SJSA1 (cell line): ENCODE measurements at places on chromosomes 2 and 18.

GRCh38 chr18:25568986-25569385 is 217.0 kb upstream of the ZNF521 start:
- H3K36me3 ChIP-seq: no peaks in the 10 kb centered on the region
- no peak overlapping the region for H3K4me3 ChIP-seq
- DNase-seq: no peak
- H3K4me1 ChIP-seq: no peaks in the 10 kb centered on the region

DNA sequence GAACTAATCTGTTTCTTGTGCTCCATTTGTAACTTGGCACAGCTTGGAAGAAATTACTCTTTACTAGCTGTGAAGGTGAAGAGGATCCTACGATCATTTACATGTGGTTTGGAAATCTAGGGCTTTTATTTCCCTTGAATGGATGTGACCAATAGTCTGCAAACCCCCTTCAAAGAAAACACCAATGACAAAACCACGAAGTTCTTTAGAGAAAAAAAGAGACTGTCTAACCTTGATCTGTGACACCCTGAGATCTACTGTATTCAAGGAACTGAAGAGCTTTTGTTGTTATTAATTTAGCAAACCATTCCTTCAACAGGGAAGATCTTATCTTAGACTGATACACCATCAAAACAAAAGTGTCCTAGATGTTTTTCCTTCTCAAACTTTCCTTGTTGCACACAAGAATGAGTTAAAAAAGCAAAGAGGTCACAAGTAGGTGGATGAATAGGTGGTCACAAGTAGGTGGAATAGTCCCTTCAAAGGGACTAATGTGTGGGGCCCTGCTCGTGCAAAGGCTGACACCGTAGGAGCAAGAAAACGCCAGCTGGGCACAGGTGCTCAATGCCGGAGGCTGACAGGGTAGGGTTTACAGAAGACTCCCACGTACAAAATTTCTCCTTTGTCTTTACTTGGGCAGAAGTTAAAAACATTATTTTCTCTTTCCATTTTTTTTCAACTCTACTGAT is 95.6 kb upstream of the ITGB6 start:
- no peak for DNase-seq
- no peak overlapping the region for H3K4me3 ChIP-seq
- peaks cover 75% of the 10 kb centered on the region for H3K4me1 ChIP-seq
- H3K27me3 ChIP-seq: no peaks in the 10 kb centered on the region

GRCh38 chr2:12045864-12046291 is 299.4 kb downstream of the LPIN1 start:
- H3K27ac ChIP-seq: peak overlapping the region; percentile 39
- no peak for DNase-seq
- H3K4me3 ChIP-seq: no peak overlapping the region
- peaks cover 25% of the 10 kb centered on the region for H3K4me1 ChIP-seq
- H3K27me3 ChIP-seq: no peaks in the 10 kb centered on the region
- H3K36me3 ChIP-seq: no peaks in the 10 kb centered on the region

DNA sequence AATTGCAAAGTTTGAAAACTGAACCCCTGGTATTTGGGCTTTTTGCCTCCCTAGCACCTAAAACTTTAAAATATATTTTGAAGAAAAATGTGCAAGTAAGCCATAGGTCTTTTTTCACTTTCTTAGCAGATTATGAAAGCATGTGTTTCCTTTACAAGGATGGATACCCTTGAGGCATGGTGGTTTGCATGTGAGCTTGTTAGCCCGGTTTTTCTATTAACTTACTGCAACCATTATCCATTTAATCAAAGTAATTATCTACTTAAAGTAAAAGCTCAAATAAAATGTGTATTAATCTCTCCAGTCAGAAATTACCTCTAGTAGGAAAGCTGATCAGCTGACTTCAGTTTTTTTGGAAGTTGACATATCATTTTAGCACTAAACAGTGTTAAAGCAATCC is 140.6 kb downstream of the EML6 start:
- DNase-seq: no peak
- no peak overlapping the region for H3K27ac ChIP-seq

DNA sequence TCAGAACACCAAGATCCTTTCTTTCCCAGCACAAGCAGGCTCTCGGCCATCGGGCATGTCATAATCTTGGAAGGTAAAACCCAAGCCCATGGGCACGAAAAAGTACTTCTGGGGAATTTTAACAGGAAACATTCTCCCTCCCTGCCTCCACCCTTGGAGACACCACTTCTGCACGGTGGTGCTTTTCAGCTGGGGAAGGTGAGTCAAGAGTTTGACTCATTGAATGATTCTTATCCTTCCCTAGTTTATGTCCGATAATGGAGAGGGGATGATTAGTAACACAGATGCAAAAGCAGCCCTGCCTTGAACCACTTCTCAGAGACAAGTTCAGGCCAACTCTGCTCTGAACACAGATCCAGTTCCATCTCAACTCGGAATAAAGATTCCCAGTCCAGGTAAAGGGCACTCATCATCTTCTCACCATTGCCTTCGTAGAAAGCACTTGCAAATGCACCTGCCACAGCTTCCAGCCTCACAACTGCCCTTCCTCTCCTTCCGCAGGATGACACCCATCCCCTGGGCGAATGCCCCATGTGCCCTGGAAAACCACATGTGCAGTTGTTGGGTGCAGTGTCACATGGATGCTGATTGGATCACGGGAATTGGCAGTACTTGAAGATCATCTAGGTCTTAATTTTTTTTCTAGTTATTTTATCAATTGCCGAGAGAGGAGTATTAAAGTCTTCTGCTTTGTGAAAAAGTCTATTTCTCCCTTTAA is 136.2 kb downstream of the PXDN start:
- no peak overlapping the region for H3K4me3 ChIP-seq
- peaks cover 44% of the 10 kb centered on the region for H3K4me1 ChIP-seq
- DNase-seq: no peak
- H3K27me3 ChIP-seq: no peaks in the 10 kb centered on the region

DNA sequence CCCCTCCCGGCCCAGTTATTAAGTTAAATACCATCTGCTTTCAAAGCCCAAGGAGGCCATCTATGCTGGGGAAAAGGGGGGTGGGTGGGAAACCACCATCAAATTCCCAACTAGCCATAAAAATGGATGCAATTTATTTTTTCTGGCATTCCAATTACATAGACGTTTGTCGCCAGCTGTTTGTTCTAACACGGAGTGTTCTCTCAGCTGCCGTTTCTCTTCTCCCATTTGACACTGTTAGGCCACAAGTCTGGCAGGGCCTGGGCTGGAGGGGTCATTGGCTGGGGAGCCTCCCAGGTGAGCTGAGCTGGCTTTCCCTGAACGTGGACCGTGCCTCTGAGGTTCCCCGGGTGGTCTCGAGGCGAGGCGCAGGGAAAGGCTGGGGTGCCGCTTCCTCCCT is 16.6 kb downstream of the ATOH8 start:
- H3K27ac ChIP-seq: peak overlapping the region; percentile 71
- H3K36me3 ChIP-seq: peaks cover 25% of the 10 kb centered on the region
- H3K4me3 ChIP-seq: no peak overlapping the region
- no peaks in the 10 kb centered on the region for H3K27me3 ChIP-seq
- peak; percentile 72 for DNase-seq

GRCh38 chr2:133705287-133705686 is 137.0 kb upstream of the NCKAP5 start:
- H3K27me3 ChIP-seq: no peaks in the 10 kb centered on the region
- H3K27ac ChIP-seq: no peak overlapping the region
- no peaks in the 10 kb centered on the region for H3K4me1 ChIP-seq
- no peak for DNase-seq
- H3K4me3 ChIP-seq: no peak overlapping the region
- H3K36me3 ChIP-seq: no peaks in the 10 kb centered on the region

DNA sequence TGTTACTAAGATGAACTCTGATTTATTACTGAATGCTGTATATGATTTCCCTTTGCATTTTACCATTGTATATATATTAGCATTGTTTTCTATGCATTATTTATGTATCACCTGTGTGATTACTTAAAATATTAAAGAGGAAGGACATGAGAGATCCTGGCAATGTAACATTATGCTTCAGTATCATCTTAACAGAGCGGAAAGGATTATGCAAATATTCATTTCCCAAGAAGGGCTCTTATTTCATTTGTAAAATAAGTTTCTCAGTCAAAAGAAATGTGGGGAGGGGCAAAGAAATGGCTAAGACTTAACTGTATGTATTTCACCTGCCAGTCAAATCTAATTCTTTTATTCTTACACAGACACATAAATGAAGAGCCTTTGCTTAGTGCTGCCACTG is 654.2 kb upstream of the PKDCC start:
- no peak for DNase-seq
- H3K27ac ChIP-seq: no peak overlapping the region
- no peaks in the 10 kb centered on the region; the same call in 1 of the 2 replicates for H3K27me3 ChIP-seq
- no peak overlapping the region for H3K4me3 ChIP-seq
- no peaks in the 10 kb centered on the region for H3K36me3 ChIP-seq
- H3K4me1 ChIP-seq: no peaks in the 10 kb centered on the region

DNA sequence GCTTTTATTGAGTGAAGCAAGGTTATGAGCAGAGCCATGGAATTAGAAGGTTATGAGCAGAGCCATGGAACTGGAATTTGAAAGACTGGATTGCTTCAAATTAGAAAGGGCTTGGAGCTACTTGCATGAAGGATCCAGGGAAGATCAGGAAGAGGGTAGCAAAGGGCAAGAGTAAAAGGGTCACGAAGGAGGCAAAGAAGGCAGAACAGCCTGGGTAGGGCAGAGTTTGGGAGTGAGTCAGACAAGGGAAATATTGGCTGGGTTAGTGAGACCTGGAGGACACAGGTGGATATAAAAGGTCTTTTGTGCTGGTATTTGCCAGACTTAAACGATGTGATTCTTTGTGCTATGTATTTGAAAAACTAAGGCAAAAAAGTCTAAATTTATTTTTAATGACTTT is 65.0 kb downstream of the SEMA4F start:
- DNase-seq: no peak
- peaks cover 6% of the 10 kb centered on the region; the same call in 1 of the 2 replicates for H3K4me1 ChIP-seq
- no peak overlapping the region for H3K27ac ChIP-seq
- H3K27me3 ChIP-seq: no peaks in the 10 kb centered on the region
- no peak overlapping the region for H3K4me3 ChIP-seq
- H3K36me3 ChIP-seq: no peaks in the 10 kb centered on the region

- H3K4me1 ChIP-seq: peaks cover 27% of the 10 kb centered on the region
- no peak overlapping the region for H3K27ac ChIP-seq
- no peaks in the 10 kb centered on the region for H3K27me3 ChIP-seq
- no peak overlapping the region for H3K4me3 ChIP-seq
- DNase-seq: no peak
- H3K36me3 ChIP-seq: no peaks in the 10 kb centered on the region
These were observed 23.5 kb upstream of the PMAIP1 start for GRCh38 chr18:59876310-59876626.

- H3K27me3 ChIP-seq: no peaks in the 10 kb centered on the region
- DNase-seq: peak; percentile 41
- H3K27ac ChIP-seq: no peak overlapping the region
- H3K4me3 ChIP-seq: no peak overlapping the region
These were observed 12.3 kb downstream of the CROCC2 start for GRCh38 chr2:240918258-240919091.

DNA sequence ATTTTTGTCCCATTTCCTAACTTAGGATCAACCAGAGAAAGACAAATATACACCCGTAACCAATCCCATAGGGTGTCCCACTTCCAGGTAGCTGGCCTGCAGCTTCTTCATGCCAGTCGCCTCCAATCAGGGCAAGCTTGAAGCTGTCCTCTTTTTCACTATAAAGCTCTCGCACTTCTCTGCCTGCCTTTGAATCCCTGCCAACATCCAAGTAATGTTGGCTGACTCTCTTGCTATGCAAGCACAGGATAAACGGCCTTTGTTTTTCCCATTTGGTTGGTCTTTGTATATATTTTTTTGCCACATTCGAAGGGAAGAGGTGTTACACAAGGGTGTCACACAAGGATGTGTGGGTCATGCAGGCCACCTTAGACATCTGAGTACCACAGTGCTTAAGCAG is 388.8 kb downstream of the CBLN2 start:
- H3K27ac ChIP-seq: no peak overlapping the region
- H3K4me3 ChIP-seq: no peak overlapping the region
- H3K27me3 ChIP-seq: no peaks in the 10 kb centered on the region
- DNase-seq: no peak
- H3K4me1 ChIP-seq: no peaks in the 10 kb centered on the region

DNA sequence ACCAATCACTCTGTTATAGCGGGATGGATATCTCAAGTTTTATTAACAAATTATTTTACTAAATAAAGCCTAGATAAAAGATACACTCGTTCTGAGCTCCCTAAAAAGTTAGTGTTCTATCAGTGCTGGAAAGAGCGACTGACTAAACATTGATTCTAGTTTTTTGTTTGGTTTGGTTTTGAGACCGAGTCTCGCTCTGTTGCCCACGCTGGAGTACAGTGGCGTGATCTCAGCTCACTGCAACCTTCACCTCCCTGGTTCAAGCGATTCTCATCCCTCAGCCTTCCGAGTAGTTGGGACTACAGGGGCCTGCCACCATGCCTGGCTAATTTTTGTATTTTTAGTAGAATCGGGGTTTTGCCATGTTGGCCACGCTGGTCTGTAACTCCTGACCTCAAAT is 73.8 kb upstream of the CDCA7 start:
- no peaks in the 10 kb centered on the region for H3K27me3 ChIP-seq
- no peaks in the 10 kb centered on the region for H3K4me1 ChIP-seq
- no peak for DNase-seq
- no peak overlapping the region for H3K4me3 ChIP-seq

- no peaks in the 10 kb centered on the region for H3K36me3 ChIP-seq
- peak; percentile 1 for DNase-seq
- no peak overlapping the region for H3K27ac ChIP-seq
These were observed 263.1 kb downstream of the TNS1 start for GRCh38 chr2:217739741-217740140.

DNA sequence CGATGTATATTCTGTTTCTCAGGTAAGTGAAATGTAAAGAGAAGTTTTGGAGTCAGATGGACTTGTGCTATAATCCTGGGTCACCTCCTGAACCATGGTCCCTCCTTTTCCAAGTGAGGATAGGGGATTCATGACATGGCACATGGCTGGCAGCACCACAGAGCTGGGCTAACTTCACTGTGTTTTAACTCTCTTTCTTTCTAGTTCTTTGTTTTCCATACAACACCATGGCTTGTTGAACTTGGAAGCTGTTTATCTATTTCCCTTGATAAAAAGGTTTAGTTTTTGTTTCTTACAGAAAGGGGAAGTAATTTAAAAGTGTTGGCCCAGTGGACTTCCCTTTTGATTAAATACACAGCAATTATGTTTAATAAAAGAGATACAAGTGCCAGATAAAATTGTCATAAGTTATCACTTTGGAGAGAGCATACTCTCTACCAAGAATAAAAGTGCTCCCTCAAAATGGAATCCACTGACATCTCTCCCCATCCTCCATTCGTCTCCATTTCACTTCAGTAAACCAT is 90.4 kb downstream of the PLCL1 start:
- no peaks in the 10 kb centered on the region for H3K4me1 ChIP-seq
- no peak overlapping the region for H3K27ac ChIP-seq
- H3K36me3 ChIP-seq: no peaks in the 10 kb centered on the region
- no peaks in the 10 kb centered on the region for H3K27me3 ChIP-seq

DNA sequence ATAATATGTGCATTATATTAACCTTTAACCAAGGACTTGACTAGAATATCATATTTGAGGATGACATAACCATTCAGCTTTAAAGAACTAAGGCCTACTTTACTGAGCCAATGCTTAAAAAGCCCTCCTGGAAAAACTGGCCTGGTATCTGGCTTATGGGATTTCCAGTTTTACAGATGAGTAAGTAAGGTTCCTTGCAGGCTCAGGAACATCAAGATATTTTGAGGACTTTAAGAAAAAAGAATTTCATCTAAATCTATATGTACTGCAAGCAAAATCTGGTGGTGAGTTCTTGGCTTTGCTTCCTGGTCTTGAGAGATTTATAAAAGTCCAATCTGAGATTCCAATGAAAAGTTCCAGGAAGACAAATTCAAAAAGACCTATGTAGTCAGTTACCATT is 417.0 kb upstream of the NRXN1 start:
- no peak overlapping the region for H3K27ac ChIP-seq
- no peaks in the 10 kb centered on the region for H3K27me3 ChIP-seq
- no peak for DNase-seq
- H3K4me1 ChIP-seq: no peaks in the 10 kb centered on the region
- no peaks in the 10 kb centered on the region for H3K36me3 ChIP-seq
